ENCODE measurements at places on chromosomes 4 and X.

DNA sequence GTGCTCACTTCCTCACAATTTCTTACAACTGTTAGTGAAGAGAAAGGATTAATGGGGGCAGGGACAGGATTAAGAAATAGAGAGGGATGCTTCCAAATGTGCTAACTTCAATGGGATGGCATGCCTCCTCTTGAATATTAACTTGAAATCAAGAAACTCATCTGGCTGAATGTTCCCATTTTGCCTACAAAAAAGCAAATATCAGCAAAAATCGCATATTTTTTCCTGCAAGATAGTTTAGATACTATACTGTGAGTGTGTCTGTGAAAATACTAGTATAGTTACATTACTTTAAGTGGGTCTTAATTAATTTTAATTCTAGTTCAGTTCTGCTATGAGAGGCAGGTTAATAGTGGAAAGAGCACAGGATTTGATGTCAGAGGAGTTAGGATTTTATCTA, 4.9 kb downstream of the PAICS start:
- DNase-seq = no peak

- DNase-seq = no peak
Measured at GRCh38 chr4:123217664-123218063, 178.9 kb upstream of the SPRY1 start.

DNA sequence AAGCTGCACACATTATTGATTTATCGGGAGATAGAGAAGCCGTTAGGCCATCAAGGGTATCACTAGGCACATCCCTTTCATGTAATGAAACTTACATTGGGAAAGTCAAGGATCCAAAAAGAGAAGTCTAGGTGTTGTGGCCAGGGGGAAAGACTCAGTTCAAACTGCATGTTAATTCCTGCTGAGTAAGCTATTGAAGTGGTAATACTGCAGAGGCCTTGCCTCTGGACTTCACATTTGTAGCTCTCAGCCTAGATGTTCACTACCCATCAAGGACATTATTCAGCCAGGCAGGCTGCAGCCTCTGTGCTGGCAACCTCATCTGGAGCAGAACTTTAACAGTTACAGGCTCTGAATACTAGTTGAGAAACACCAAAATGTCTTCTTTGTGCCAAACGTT, 2094.5 kb upstream of the AGA start:
- no peak for DNase-seq

DNA sequence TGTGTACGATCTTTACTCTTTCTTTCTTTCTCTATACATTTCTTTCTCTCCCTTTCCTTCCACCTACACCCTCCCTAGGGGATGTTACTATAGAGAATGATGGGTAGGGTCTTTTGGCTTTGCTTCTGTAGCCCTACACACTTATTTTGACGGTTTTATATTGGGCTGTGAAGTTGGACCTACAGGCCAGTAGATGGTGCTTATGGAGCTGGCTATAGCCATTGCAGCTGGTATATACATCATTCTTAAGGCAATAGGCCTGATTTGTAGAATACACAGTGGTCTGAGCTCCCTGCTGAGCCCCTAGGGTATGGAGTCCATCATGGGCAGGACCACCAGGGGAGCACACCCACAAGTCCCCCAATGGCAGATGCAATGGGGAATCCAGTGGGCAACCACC, 1869.7 kb downstream of the STIM2 start:
- no peak for DNase-seq

- DNase-seq = no peak
Measured at GRCh38 chrX:55029291-55029690, 1.5 kb downstream of the ALAS2 start.

- DNase-seq = no peak
Measured at GRCh38 chr4:79213010-79213409, 112.9 kb downstream of the NAA11 start.

DNA sequence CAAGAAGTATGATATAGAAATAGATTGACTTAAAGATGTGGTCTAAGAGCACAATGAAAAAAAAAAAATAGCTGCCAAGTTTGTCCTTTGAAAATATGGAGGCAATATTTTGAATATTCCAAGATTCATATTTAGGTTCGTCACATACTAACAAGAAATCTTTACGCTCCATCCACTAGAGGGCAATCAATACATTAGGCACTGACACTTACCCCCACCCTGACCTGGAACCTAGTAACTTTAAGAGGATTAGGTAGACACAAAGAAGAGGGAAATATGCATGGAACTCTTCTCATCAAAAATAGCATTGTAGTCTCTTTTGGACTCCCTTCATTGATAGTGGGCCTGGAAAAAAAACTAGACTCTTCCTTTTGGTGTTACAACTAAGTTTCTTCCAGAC, 1108.1 kb downstream of the PCDH19 start:
- DNase-seq = no peak

DNA sequence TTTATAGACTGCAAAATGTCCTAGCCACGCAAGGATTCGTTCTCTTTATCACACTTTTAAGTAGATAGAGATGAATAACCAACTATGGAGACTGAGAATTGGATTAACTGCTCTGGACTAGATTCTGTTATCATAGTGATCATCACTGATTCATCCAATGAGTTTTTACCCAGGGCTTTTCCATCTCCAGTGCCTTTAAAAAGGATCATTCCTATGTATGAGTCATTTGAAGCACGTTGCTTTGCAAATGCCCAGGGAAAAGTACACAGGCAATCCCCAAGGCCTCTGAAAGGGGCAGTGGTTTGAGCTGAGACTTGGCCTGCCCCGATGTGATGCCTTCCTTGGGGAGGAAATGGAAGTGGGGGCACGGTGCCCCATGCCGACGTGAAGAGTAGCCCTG, 122.7 kb upstream of the PSAPL1 start:
- no peak for DNase-seq

GRCh38 chr4:145679991-145680455, at the start of gene C4orf51:
Gene C4orf51 (plus strand): TSS chr4:145680146. CDS start chr4:145680204, 58 bp downstream.
- DNase-seq = no peak

DNA sequence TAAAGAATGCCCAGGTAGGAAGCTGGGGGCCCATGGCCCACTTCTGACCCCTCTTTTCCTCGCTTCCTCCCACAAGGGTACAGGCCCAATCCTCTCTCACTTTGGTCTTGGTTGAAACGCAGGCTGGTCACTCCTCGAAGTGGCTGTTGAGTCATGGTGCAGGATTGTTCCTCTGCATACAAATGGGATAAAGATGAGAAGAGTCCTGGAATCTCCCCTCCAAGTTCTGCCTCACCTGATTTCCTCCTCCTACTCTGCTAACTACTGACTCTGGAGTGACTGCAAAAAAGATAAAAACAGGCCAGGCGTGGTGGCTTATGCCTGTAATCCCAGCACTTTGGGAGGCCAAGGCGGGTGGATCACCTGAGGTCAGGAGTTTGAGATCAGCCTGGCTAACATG, 1.7 kb downstream of the WDR45 start:
- no peak for DNase-seq

DNA sequence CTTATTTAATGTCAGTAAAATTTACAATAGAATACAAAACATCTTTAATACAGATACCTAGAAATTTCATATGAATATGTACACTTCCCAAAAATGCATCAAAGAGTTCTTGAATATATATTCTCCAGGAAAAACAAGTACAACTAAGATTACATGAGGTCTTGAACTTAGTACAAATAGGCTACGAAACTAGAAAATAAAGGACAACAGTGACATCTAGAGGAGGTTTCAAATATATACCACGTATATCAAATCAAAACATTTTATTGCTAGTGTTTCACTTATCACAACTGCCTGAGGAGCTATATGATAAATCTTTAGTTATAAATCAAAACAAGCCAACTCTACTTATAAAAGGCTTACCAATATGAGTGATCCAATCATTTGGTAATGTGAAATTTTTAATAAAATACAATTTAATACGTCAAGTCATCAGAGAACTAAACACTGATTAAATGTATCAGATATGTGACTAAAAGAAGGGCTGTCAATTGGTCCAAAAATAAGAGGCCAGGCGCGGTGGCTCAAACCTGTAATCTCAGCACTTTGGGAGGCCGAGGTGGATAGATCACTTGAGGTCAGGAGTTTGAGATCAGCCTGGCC, 36.6 kb downstream of the ANAPC10 start:
- no peak for DNase-seq

GRCh38 chrX:24767557-24767956, 73.8 kb downstream of the POLA1 start:
- no peak for DNase-seq

DNA sequence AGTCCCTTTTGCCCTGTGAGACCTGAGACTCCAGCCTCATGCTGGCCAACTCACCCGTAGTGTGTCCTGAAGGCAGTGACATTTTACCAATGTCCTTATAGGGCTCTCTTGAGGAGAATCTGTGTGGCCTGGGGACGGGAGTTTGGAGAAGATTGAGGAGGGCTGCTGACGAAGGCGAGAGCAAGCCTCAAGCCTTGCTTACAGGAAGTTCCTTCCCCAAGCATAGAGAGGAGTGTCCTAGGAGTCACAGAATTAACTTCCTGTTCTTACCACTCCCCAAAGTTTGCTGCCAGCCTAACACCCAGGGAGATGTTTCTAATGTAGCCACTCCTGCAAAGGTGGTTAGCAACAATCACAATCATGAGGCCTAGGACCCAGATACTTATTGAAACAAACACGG, at the start of gene NXF3:
Gene NXF3 (minus strand): TSS at position 202 of the 400 bp plus-strand sequence. CDS start 120 bp downstream, at position 82.
- no peak for DNase-seq

DNA sequence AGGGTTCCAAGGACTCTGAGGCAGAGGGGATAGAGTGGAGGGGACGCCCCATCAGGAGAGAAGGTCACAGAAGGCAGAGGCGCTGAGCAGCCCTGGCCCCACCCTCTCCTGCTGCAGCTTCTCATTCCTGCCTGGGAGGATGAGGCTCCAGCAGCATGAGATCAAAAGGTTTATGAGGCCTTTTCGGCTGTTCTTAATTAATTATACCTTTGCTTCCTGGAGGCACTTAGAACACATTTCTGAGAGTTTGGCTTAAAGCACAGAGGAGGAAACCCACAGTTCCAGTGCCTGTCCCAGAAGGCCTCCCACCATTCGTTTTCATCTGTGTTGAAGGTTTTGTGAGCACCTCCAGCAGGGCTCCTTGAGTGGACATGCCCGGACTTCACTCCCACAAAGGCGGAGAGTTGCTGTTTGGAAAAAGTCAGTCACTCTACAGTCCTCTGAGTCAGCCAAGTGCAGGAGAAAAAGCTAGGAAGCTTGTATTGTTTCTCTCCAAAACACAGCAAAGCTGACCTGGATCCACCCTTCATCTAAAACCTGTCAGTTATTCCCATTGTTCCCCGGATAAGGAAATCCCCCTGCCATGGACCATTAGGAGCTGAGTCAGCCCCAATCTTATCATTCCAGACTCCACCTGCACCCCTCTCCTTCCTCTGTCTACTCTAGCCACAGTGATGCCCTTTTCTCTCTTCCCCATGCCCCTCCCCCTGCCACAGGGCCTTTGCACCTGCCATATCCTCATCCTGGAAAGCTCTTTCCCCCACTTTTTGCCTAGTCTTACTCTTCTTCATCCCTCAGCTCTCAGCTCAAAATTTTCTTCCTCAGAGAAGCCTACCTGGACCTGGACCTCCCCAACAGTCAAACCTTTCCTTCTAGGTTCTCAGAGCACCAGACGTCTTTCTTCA, 276.8 kb downstream of the FBXW7 start:
- DNase-seq = no peak

DNA sequence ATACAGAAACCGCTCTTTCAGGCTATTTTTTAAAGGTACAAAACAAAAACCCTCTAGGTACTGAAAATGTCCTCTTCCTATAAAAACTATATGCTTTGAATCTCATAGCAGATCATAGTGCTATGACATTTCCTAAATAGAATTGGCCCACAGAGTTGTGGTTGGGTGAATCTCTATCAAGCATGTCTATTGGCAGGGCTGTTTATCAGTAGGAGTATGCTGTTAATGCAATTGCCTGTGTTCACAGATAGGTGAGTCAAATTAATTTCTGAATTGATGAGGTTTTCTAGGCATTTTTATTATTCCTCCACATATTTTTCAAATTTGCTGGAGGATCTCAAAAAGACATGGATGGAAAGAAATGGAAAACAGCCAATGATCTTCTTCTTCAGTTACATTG, 73.9 kb downstream of the QRFPR start:
- no peak for DNase-seq

DNA sequence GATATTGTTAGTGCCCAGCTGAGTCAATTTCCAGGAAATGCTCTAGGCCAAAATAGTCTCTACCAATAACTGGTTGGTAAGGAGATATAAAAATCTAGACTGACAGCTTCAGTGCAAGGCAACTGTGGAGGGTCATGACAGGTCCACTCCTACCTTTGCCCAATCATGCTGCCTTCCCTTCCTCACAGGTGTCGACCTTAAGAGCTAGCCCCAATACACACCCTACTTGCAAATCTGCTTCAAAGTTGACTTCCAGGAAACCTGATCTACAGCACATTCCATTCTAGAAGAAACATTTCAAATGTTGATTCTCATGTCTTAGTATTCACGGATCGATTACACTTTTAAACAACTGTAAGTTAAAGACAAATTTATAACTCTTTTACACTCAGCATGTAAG, 1455.5 kb downstream of the TECRL start:
- no peak for DNase-seq

- no peak for DNase-seq
Measured at GRCh38 chr4:75630937-75631329, 605 bp upstream of the CDKL2 start.
